ENCODE measurements at places on chromosomes 5 and 9.
A peak's percentile ranks its signal among the peaks of the same experiment; 100 is the strongest.

DNA sequence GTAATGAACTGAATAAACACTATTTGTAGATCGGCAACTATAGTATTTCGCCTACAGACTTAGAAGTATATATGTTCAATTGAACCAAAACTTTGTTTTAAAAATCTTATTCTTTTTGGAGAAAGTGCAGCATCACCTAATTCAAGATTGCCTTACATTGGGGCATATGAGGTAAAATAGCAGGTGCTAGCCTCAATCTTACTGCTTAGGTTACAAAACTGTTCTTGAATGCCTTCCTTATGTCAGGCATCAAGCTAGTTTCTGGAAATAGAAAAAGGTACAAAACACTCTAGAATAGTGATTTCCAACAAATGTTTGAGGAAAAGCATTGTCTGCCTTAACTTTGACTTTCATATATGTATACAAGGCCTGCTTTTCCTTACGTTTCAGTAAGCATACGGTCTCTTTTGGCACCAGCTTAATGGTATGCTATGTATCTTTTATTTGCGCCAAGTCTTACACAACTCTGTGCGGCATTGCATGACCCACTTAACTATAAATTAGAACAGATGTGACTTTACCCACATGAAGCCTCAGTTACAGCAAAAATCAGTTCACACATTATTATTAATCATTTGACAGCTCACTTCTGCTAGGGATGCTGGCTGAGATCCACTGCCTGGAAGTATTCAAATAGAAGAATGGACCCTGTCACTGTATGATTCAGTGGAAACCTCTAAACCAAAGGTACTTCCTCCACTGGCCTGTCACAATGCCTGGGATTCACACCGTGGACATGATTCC, 174.1 kb downstream of the PRELID2 start:
- DNase-seq = peak; percentile 22

DNA sequence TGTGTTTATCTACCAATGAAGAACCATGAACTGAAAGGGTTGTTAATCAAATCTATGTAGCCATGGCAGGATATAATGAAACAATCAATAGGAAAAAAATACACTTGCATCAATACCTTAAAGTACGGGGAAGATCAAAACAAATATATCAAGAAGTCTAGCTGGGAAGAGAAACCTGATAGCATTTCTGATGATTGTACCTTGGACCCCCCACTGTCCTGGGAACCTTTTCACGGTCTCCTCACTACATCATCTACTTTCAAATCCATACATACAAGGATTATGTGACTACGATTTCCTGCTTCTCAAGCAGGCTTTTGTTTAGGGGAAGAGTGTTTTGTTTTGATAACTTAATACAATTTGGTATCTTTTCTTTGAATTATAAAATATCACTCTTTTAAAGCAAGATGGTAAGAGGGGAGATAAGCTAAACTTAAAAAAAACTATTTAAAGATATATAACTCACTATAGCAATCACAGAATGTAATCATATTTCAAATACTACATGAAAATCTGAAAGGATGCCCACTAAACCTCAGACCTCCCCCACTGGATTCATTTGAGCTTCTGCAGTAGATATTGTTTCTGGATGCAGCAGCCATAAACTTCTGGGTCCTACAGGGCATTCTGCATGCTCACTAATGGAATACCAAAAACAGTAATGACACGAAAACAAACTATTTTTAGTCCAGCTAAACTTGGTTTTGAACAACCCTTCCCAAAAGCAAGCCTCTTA, 8.0 kb downstream of the EBF1 start:
- DNase-seq = no peak

DNA sequence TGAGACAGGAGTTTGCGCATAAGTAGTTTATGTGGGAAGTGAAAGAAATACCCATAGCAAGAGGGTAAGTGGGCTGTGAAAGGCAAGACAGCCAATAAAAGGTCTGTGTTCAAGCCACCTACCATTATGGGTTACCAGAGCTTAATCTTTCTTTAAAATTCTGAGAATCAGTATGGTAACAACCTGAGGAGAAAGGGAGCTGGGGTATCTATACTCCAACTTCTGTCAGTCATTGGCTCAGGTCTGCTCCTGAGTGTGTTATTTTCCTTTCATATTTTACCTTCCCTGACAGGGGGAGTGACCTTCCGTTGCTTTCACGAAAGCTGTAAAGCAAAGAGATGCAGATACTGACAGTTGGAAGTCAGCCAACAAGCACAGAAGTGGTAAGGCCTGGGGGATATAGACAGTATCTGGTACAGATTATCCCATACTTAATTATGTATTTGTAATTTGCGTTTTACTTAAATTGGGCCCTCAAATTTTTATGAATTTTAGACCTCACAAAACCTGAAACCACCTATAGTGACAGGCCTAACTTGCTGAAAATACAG, 233.4 kb downstream of the RAB3C start:
- DNase-seq = no peak

DNA sequence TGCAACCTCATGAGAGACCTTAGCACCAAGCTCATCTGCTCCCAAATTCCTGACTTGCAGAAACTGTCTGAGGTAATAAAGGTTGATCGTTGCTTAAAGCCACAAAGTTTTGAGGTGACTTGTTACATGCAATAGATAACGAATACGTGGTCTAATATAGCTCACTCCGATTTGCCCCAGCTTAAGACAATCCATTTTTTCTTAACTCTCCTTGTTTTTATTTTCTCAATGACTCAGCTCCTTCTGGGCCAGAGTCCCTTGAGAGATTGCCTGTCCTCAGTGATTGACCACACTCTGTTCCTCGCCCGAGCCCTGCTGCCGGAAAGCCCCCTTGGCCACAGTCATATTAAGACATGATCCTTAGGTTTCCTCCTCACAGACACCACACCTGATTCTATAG, 63.7 kb upstream of the FANCC start:
- peak; percentile 31 for DNase-seq

DNA sequence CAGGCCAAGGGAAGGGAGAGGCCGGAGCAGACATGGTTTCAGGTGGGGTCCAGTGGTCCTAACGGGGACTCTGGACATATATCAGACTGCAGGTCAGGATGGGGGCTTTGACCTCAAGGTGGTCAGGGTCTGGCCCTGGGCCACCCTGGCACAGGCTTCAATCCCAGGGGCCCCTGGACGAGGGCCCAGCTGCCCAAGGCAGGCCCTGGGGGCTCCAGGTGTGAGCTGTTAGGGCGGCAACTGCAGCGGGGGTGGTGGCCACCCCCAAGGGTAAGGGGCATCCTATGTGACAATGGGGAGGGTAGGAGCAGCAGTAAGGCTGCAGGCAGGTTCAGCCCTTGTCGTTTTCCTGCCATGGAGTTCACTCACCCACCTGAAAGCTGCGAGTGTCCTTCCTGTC, 45.4 kb upstream of the CLPTM1L start:
- no peak for DNase-seq

GRCh38 chr9:95481000-95481399, 35.8 kb downstream of the PTCH1 start:
- no peak for DNase-seq

- no peak for DNase-seq
Observed at GRCh38 chr9:136589766-136590763, 44.2 kb upstream of the NOTCH1 start.

DNA sequence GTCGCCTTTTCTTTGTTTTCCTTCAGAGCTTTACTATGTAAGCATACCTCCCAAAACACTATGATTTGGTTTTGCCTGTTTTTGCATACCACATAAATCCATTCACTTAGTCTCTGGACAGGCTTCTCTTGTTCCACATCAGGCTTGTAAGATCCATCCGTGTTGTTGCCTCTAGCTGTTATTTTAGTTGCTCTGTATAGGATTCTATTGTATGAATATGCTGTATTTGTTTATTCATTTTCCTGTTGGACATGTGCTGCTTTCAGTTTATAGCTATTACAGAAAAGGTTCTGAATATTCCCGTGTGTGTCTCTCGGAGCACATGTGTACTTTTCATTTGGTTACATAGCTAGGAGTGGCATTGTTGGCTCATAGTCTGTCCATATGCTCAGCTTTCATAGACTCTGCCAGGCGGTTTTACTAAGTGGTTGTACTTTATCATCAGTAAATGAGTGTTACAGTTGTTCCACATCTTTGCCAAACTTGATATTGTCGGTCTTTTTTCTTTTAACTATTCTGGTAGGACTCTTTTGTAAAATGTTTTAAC, 41.8 kb downstream of the NUP214 start:
- no peak for DNase-seq

GRCh38 chr9:101514071-101514470, 19.6 kb upstream of the RNF20 start:
- DNase-seq = peak; percentile 50

DNA sequence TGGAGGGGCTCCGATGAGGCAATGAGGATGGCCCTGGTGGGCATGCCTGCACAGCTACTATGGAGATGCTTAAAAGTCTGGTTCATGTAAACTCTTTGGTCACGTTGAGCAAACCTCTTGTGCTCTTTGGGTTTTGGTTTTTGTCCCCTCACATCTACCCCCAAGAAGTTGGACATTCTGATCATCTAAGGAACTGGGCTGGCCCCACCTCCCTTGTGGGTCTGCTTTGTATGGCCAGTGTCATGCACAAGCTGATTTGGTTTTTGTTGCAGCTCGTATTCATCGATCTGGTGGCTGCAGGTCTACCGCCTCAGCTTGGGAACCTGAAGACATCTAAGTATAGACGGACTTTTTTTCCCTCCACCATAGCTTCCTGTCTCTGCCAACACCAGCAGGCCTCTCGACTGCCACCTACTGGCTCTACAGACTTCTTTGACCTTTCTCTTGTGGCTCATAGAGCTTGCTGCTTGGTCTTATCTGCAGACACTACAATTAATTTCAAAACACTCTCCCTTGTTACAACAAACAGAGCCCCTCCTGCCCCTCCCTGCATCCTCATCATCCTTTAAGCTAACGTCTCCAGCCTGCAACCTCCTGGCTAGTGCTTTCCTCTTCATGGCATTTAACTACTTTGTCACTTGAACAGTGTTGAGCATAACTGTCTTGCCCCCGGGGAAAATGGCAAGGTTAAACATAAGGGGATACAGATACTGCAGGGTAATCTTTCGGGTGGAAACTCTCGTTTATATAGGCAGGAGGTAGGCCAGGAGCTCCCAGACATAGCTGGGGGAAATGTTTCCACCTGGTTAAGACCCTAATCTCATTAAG, 34.5 kb downstream of the TSTD2 start:
- peak; percentile 28 for DNase-seq

DNA sequence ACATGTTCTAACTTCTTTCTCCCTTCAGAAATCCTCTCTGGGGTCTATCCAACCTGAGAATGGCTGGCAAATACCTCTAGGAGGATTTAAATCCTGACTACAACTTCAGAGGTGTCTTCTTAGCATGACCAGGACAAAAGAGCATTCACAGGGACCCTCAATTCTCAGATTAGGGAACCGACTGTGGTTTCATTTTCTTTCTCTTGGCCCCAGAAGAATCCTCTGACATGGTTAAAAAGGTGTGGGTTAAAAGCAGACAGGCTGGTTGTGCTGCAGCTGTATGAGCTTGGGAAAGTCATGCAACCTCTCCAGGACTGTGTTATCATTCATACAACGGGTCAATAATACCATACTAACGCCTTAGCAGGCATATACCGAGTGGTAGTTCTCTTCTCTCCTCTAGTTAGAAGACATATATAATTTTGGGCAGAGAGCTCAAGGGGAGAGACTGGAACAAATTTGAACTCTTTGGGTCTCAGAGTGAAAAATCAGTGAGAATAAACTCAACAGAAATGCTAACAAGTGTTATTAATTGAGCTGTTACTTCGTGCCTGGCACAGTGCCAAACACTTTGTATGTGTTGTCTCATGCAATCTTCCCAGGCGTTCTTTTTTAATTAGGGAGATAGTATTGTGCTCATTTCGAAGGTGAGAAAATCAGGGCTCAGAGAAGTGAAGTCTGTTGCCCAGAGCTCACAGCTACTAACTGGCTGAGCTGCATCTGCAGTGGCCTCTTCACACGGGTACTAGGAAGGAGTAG, 35.2 kb downstream of the INSYN2B start:
- DNase-seq = no peak

DNA sequence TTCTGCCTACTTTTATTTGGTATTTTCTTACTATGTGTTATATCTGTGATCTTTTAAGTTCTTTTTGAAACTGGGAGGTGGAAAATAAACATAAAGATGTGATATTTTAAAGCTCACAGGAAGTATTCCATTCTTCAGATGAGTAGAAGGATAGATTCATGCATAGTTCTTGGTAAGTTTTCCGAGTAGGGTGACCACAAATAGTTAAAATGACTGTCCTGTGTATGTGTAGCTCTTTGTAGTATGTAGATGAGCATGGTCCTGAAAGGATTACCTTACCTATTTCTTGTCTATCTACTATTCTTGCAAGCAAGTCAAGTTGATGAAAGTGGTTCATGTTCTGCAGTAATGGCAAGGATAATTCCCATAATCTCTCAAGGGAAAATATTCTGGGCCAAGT, 47.7 kb downstream of the SRFBP1 start:
- no peak for DNase-seq

DNA sequence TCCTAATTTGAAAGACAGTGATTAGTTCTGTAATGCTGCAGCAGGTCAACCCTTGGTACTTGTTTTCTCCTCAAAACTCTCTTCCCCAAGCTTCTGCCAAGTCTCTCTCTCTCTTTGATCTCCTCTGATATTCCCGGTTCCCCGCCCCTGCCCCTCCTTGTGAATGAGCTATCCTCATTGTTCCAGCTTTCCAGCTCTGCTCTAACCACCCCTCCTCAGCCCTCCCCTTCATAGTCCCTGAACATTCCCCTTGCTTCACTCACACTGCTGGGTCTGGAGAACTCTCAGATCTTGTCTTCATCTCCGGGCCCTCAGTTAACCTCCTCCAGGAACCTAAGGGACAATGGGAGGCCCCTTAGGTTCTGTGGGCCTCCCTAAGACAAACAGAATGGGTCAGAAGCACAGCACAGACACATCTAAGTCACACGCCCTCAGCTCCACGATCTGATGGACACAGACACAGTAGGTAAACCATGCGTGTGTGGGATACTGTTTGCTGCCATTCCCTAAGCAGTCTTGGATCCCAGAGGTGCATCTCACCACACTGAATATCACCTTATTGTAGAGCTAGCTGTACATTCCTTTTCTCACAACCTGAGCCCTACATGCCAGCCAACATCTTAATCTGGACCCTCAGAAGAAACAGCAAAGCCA, 17.4 kb upstream of the LARP1 start:
- DNase-seq = no peak

- no peak for DNase-seq
Observed at GRCh38 chr5:106530150-106530549, 1140.6 kb downstream of the EFNA5 start.

- DNase-seq = no peak
Observed at GRCh38 chr5:56421246-56422075, 188.3 kb upstream of the ANKRD55 start.

GRCh38 chr5:37039824-37040223, 163.3 kb downstream of the NIPBL start:
- no peak for DNase-seq

GRCh38 chr9:107681988-107682387, 192.4 kb upstream of the KLF4 start:
- no peak for DNase-seq

- peak; percentile 78 for DNase-seq
Observed at GRCh38 chr5:132138260-132138659, 64.7 kb downstream of the CSF2 start.

- no peak for DNase-seq
Observed at GRCh38 chr5:12557012-12557411, 652.8 kb upstream of the CTNND2 start.

Data from HS-5 (cell line).